NCI-H510A (cell line): ENCODE measurements at places on chromosomes 7 and 10.
A peak's percentile ranks its signal among the peaks of the same experiment; 100 is the strongest.

DNA sequence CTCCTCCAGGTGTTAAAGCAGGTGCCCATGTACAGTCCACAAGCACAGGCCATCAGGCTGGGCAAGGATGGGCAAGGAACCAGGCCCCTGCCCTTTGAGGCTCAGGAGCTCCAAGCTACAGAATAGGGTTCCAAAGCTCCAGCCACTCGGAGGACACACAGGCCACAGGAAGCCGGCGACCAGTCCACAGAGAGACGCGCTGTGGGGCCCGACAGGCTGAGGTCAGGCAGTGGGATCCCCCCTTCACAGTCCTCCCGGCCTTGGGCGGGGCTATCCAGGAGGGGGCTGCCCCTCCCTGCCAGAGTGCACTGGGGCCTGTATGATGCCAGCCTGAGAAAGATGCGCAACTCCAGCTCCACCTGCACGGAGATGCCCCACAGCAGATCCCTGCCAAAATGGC, 34.0 kb downstream of the MAD1L1 start:
- no peak for DNase-seq

GRCh38 chr10:73110345-73110849, at the start of gene NUDT13:
Gene NUDT13 (plus strand): TSS chr10:73110455. CDS start chr10:73114366, 3,911 bp downstream.
- peak; percentile 61 for DNase-seq

- no peak for DNase-seq
These were observed at the start of gene KNDC1 for GRCh38 chr10:133159950-133160825. Gene KNDC1 (plus strand): TSS chr10:133160219. CDS start chr10:133160468, 249 bp downstream.

DNA sequence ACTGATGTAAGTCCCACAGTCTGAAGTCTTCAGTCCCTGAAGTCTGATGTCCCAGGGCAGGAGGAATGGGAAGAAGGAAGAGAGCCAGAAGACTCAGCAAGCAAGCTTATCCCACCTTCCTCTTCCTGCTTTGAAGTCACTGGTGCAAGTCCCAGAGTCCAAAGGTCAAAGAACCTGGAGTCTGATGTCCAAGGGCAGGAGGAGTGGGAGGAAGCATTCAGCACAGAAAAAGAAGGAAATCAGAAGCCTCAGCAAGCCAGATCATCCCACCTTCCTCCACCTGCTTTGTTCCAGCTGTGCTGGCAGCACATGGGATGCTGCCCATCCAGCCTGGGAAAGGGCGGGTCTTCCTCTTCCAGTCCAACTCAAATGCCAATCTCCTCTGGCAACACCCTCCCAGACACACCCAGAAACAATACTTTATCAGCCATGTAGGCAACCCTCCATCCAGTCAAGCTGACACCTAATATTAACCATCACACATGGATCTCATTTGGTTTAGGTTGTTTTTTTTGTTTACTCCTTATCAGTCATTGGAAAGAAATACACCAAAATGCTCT, 50.9 kb downstream of the ADAM12 start:
- no peak for DNase-seq

- no peak for DNase-seq
These were observed 147.0 kb downstream of the EMX2 start for GRCh38 chr10:117689566-117689965.

DNA sequence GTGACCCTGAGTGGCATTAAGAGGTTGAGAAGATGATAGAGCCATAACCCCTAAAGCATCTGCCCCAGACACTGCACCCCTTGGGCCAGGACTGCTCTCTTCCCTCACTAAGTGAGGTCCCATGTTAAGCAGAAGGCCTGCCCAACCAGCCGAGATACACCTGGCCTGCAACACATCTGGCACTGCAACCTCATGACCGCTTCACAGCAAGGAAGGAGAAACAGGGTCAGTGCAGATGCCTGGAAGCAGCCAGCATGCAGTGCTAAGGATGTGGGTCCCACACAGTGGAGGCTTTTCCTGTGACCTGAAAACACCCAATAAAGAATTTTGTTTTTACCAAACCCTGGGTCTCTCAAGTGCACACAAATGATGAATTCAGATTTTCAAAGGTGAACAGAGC, 7.4 kb downstream of the NOD1 start:
- DNase-seq = peak; percentile 42

DNA sequence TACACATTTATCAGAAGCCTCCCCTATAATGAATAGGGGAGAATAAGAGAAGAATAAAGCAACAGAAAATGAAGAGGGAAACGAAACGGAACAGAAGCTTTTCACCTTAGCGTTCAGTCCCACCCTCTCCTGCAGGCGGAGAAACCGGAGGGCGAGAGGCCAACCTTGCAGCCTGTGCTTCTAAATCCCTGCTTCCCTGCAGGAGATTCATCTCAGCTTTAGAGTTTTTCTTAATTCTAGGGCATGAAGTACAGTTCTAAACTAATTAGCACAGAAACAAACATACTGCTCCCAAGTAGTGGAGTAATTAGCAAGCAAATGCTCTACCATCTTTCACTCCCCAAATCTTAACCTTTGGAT, 107.2 kb downstream of the CUBN start:
- no peak for DNase-seq
